ENCODE measurements at places on chromosomes 1 and 21.

DNA sequence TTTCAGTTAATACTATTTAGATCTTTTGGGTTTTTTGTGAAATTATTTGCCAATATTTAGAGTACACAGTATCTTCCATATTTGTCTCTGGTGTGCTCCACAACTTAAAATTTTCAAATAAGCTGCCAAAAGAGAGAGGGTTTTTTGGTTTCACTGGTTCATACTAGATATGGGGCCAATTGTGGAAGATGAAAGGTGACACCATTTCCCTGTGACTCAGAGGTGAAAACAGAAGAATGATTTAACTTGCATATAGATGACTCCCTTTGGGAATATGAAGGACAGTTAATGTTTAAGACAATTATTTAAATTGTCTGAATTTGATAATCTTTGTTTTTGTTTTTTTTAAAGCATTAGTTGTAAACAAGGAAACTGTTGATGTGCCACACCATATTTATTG, 37.5 kb downstream of the IVNS1ABP start:
- no peak for DNase-seq

DNA sequence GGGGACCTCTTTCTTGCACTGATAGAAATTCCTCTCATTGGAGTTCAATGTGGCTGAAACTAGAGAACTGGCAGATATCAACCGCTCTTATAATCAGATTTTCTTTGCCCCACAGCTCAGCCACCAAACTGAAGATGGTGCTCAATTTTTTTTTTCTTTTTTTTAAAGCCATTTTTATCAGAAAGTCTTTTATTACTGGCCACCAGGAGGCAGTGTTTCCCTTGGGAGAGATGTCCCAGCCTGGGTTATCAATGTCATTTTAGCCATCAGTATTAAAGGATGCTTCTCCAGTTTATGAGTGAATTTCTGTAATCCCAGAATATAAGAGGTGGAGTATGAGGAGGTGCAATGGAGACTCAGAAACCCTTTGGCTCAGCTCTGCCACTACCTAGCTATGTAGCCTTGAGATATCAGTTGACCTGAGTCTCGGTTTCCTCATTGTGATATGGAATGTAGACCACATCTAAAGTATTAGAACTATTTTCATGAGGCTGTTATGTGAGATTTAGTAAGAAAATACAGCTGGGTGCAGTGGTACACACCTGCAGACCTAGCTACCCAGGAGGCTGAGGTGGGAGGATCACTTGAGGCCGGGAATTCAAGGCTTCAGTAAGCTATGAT, 27.6 kb downstream of the CD244 start:
- DNase-seq = peak; percentile 69

DNA sequence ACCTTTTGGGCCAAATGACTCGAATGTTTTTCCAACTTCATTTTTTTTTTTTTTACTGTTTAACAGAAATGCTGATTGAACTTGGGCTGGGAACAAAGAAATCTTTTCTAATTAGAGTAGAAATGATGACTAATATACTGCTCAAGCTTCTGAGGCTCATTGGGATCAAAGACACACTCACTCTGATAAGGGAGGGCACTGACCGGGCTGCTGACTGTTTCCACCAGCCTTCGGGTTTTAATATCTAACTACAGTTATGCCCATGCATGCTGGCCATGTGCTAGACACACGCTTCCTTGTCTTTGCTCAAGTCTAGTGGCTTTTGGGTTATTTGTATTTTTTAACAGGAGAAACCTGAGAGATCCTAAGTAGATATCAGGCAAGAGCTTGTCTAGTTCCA, 16.8 kb downstream of the ZBTB18 start:
- DNase-seq = no peak

- DNase-seq = no peak
Measured at GRCh38 chr1:30324251-30325084, 398.9 kb downstream of the MATN1 start.

DNA sequence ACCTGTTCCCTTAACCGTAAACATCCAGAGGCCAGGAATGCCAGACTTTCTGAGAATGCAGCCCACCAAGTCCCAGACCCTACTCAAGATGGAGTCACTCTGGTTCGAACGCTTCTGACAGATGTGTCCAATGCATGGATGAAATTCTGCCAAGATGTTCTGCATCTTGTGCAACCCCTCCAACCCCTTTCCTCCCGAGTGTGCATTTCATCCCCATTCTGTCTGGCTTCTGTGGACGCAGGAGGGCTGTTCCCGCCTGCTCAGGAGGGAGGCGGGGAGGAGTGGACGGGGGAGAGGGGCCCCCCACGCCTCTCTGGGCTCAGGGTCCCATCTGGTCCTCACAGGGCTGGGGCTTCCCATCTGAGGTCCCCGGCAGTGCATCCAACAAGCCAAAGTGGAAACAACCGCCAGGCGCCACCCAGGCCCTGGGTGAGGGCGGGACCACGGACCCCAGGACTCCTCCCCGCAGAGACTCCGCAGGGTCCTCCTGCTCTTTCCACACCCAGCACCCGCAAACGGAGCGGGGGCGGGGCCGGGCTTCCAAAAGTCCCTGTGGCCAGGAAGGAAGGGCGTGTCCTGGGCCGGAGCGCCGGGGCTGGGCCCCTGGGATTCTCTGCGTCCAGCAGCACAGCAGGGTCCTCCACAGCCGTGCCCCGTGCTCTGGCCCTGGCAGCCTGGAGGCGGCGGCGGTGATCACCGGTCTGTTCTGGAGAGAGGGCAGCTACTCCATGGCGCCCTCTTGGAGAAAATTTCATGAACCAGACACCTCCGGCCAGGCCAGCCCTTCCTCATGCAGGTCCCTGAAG, 27.8 kb upstream of the SUMO3 start:
- DNase-seq = peak; percentile 84

GRCh38 chr1:183416850-183417771, 1.1 kb downstream of the NMNAT2 start:
- peak; percentile 69 for DNase-seq

DNA sequence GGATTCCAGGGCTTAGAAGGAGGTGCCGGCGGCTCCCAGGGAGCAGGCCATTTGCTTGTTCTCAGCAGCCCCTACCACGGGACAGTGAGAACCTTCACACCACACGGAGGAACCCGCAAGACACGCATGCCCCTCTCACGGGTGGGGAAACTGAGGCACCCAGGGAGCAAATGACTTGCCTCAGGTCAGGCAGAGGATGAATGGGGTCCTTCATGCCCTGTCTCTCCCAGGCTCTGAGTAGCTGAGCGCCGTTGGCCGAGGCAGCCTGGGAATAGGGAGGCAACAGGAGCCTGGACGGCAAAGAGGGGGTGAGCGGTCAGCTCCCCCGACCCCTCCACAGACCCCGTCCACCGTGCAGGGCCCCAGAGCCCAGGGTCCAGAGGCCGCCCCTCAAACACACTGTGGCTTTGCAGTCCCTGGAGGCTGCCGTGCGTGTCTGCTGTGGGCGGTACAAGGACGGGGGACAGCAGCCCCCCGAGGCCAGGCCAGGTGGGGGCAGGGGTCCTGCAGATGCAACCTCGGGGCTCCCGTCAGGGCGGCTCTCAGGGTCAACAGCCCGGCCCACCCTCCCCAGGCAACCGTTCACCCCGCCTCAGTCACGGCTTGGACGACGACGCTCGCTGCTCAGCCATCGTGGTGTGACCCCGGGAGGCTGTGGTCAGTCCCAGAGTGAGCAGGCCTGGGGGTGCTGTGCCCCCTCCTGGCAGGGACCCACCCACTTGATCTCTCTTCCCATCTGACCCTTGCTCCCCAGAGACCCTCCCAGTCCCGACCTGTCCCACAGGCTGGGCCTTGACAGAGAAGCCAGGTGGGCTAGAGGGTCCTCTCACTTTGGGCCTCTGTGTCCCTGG, 15.8 kb upstream of the COL6A2 start:
- no peak for DNase-seq

DNA sequence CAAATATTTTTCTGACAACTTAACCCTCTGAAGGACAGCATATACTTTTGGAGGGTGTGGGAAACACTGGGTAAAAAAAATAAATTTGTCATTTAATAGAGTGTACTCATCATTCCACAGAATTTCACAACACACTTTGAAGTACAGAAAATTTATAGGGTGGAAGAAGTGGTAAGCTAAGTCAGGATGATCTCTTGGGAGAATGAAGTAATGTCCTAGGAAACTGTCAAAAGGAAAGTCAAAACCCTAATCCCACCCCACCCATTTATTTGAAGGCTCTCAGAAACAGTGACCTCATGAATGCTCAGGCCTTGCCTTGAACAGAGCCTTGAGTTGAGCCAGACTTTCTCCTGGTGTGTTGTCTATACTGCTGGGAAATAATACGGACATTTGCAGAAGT, 7.3 kb upstream of the UAP1 start:
- DNase-seq = no peak

- DNase-seq = peak; percentile 91
Measured at GRCh38 chr21:34614628-34615486, at the start of gene RCAN1. Gene RCAN1, minus strand, starts transcription at chr21:34615113. Its CDS starts 102 bp downstream, at chr21:34615011.

DNA sequence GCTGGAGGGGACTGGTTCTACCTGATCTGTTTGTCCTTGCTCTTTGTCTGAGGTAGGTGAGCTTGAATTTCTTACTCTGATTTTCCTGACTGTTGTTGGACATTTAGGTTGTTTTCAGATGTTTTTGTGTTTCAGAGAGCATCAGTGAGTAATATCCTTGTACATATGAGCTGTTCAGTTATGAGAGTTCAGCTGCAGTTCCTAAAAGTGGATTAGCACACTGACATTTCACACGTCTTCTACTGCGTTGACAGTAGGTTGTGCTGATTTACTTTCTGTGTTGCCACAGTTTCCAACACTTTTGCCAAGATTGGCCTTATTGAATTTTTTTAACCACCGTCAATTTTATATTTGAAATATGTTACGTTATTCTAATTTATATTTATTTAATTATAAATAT, 27.7 kb downstream of the CXADR start:
- no peak for DNase-seq

GRCh38 chr1:24886241-24886640, 43.8 kb downstream of the RUNX3 start:
- peak; percentile 17 for DNase-seq

- DNase-seq = peak; percentile 47
Measured at GRCh38 chr1:2379733-2380404, 11.5 kb downstream of the MORN1 start.

- peak; percentile 67 for DNase-seq
Measured at GRCh38 chr1:45304311-45305081, 22.2 kb upstream of the HPDL start.

DNA sequence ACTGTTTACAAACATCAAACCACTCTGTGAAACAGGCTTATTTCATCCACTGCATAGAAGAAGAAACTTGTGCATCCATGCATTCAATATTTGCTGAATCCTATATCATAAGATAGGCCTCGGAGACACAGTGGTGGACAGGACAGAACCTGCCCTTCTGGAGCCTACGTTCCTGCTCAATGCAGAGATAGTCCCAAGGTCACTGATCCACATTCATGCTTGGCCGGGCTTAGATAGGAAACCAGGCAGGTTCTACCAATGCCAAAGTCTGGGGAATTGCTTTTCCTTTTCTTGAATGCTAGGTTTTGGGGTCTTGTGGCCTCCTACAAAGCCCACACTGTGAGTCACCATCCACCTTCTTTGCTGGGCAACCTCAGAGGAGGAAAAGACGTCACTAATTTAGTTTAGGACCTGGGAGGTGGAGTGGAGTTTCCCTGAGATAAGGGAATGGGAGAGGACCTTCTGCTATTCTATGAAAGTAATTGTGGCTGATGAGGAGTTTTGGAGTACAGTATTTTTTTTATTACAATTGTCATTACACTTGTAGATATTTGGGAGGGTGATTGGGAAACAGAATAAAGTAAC, 99.7 kb upstream of the CD34 start:
- no peak for DNase-seq

GRCh38 chr1:212503714-212504113, 71.0 kb downstream of the NENF start:
- no peak for DNase-seq

- no peak for DNase-seq
Measured at GRCh38 chr1:244496186-244496585, 35.1 kb downstream of the CATSPERE start.

DNA sequence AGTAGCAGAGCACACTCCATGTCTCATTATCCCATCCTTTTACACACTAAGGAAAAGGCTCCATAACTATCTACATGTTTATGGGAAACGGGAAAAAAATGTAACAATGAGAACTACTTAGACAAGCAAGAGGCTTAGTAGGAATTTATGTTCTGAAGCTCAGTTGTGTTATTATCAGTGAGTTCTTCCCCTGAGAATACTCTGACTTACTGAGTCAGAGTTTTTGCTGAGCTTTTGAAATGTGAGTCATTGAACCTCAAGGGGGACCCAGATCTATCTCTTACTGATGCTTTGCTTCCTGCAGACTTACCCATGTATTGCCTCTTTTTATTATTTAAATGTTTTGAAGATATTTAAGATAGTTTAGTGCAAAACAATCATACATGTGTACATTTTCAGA, 20.1 kb downstream of the CFHR5 start:
- no peak for DNase-seq

GRCh38 chr1:159473335-159473734, 33.8 kb downstream of the OR10J1 start:
- no peak for DNase-seq

DNA sequence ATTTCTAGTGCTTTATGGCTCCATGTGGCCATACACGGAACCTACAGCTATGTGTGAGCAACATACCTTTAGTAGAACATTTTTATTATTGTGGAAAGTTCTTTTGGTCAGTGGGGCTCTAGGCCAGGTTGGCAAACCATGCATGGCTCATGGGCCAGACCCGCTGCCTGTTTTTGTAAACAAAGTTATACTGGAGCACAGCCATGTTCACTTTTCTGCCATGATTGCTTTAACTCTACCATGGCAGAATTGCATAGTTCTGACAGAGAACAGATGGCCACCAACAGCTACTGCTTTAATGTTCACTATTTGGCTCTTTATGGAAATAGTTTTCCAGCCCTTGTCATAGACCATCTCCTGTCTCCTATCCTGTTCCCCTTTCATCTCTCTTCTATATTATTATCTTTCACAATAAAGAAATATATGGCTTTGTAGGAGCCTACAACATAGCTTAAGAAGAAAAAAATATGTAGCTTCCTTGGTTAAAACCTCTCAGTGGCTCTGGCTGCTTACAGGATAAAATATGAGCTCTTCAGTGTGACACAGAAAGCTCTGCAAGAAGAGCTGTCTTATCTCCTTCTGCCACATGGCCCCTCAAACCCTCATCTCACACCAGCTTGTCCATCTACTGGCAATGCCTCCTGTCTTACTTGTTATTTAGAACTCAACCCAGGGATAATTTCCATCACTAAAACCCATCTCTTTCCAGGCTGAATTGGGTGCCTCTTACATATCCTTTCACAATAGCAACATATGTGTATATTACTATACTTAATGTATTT, 54.6 kb upstream of the RWDD3 start:
- DNase-seq = no peak

DNA sequence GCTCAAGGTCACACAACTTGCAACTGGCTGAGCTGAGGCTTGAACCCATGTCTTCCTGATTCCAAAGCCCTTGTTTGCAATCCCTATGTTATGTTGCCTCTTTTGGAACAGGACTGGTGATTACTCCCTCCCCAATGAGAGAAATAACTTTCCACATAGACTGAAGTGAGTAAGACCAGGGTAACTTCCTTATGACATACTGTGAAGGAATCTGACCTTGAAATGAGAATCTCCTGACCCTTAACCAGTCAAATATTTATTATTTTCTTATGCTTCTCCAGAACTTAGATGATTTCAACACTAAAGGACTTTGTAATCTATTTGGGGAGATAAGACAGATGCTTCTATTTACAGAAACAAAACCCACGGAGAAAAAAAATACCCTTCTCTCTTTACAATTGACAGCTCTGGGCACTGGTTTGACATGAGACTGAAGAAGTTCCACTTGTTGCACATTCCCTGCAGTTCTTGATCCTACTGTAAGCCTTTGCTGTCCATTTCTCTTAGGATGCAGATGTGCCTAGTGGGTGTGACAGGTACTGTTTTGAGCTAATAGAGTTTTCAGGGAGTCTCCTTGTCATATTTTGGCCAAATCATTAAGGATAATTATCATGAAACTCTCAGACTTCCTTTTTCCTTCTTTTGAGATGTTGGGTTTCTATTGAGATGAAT, 3.9 kb upstream of the RPTN start:
- DNase-seq = no peak

Measured in mucosa of descending colon (tissue), 3 donors.